ENCODE measurements at places on chromosomes 13 and 19.

DNA sequence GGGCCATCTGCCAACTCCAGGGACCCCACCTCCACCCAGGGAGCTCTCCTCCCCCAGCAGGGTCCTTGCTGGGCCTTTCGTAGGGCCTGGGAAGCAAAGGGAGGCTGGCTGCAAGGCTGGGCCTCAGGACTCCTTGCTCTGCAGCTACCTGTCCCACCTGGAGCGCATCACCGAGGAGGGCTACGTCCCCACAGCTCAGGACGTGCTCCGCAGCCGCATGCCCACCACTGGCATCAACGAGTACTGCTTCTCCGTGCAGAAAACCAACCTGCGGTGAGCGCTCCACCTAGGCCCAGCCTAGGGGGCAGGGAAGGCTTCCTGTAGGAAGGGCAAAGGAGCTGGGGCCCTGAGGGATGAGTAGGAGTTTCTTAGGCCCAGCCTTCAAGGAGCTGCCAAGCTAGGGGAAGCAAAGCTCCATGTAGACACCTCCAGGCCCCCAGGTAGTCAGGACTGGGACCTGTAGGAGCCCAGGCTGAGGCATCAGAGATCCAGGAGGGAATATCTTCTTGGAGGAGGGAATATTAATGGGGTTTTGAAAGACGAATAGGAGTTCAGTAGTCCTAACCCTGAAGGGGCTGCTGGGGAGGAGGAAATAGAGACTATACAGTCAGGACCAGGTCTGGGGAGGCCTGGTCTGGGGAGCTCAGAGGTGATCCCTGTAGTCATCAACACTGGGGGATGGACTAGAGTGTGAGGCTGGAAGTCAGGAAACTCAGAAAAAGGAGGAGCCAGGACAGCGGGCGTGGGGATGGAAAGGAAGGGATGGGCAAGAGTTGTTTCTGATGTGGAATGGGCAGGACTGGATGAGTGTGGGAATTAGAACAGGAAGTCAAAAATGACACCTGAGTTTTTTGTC, 16.0 kb downstream of the GNA15 start:
- H3K27me3 ChIP-seq: no peaks in the 10 kb centered on the region
- peaks cover 3% of the 10 kb centered on the region for H3K4me1 ChIP-seq
- H3K27ac ChIP-seq: no peak overlapping the region
- no peak for DNase-seq

GRCh38 chr13:95188128-95188527, 113.1 kb downstream of the ABCC4 start:
- no peaks in the 10 kb centered on the region for H3K27me3 ChIP-seq
- H3K4me1 ChIP-seq: peaks cover 38% of the 10 kb centered on the region
- H3K27ac ChIP-seq: no peak overlapping the region
- peaks cover 2% of the 10 kb centered on the region for H3K36me3 ChIP-seq
- H3K4me3 ChIP-seq: no peak overlapping the region

- H3K36me3 ChIP-seq: no peaks in the 10 kb centered on the region
- H3K27me3 ChIP-seq: peaks cover 2% of the 10 kb centered on the region
- DNase-seq: no peak
- no peak overlapping the region for H3K27ac ChIP-seq
- H3K4me3 ChIP-seq: no peak overlapping the region
Observed at GRCh38 chr13:91311491-91311890, 36.0 kb upstream of the MIR17HG start.

- no peaks in the 10 kb centered on the region for H3K36me3 ChIP-seq
- peak within 1 kb of the TSS; percentile 81 for H3K4me3 ChIP-seq
- H3K27me3 ChIP-seq: peaks cover 63% of the 10 kb centered on the region
- peaks cover 11% of the 10 kb centered on the region for H3K4me1 ChIP-seq
- H3K27ac ChIP-seq: peak within 1 kb of the TSS; percentile 53
Observed at GRCh38 chr13:49220036-49220855, at the start of gene MLNR. Gene MLNR, plus strand, starts transcription at chr13:49220338. Its CDS starts 0 bp downstream, at chr13:49220338.

DNA sequence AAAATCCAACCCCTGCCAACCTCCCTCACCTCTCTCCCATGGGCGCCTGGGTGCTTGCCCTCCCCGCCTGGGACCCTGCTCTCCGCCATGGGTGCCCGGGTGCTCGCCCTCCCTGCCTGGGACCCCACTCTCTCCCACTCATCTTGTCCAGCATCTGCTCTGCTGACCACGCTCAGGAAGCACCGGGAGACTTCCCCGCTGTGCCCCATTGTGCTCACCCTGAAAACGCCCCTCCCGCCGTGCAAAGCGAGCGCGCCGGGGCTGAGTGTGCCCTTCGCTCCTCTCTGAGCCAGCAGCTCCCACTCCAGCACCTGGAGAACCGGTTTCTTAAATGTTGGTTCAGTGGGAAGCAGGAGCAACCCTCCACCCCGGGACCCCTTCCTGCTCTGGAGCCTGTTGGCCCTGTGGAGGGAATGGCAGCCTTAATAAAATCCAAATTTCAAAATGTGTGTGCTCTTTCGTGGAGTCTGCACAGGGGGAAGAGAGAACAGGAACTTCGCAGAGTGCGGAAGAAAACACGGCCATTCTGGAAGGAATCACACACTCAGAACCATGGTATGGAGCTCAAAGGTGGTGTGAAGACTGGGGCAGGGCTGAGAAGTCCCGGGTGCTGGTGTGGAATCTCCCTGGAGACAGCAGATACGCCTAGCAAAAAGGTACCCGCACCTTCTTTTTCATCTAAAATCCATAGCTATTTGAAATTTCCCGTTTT, 23.1 kb upstream of the CDC16 start:
- no peaks in the 10 kb centered on the region for H3K36me3 ChIP-seq
- no peak for DNase-seq
